ENCODE measurements at places on chromosomes 1 and 21. TPM values are rescaled to one million over a fixed set of nuclear protein-coding genes. Genes with fewer than 3 reads are reported as not detected.

Gene SLC6A9
- total RNA-seq, result 21.0 TPM

Gene TRAF3IP3
- 1.7 TPM for total RNA-seq

Gene DCDC2B
- total RNA-seq, result not detected

Gene G0S2
- 6.4 TPM for total RNA-seq

Gene C1orf53
- 3.7 TPM for total RNA-seq

Gene OMA1
- total RNA-seq, result 19.1 TPM

Gene STXBP3
- total RNA-seq, result 48.4 TPM

Gene SH3BGR
- 2.2 TPM for total RNA-seq

Gene DISP3
- total RNA-seq, result 4.8 TPM

Gene C1QTNF12
- total RNA-seq, result 2.5 TPM

Gene PHLDA3
- total RNA-seq, result 59.3 TPM

Data from type B pancreatic cell (in vitro differentiated cells).